GM12892 (cell line): ENCODE measurements at places on chromosomes 12 and 14.
A peak's percentile ranks its signal among the peaks of the same experiment; 100 is the strongest.

GRCh38 chr12:16607906-16608775, 2.2 kb upstream of the LMO3 start:
- DNase-seq, result no peak

- no peak for DNase-seq
These were observed 14.1 kb upstream of the NCOR2 start for GRCh38 chr12:124581307-124582107.

GRCh38 chr12:106769546-106769945, 4.9 kb upstream of the RIC8B start:
- no peak for DNase-seq

DNA sequence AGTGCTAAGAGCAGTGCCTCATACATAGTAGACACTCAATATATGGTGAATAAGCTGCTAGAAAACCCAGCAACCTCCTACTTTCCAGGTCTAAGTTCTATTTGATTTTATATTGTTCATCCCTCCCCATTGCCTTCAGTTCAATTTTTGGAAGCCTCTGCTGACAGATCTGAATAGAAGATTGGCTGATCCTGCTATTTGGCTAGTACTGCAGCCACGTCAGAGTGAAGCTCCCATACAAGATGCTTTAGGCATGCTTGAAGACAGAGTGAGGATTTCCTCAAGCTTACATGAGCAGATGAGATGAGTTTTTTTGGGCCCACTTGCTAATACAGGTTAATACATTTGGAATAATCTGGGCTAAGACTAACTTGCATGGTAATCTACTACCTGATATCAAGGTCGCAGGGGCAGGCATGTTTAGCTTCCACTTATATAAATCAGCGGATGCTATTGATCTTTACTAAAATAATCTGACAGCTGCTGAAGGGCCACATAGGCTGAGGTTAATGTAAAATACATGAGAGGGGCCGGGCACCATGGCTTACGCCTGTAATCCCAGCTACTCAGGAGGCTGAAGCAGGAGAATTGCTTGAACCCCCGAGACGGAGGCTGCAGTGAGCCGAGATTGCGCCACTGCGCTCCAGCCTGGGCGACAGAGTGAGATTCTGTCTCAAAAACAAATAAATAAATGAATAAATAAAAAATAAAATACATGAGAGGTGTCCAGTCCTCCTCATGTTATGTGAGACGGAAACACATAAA, 15.9 kb upstream of the AEBP2 start:
- no peak for DNase-seq

DNA sequence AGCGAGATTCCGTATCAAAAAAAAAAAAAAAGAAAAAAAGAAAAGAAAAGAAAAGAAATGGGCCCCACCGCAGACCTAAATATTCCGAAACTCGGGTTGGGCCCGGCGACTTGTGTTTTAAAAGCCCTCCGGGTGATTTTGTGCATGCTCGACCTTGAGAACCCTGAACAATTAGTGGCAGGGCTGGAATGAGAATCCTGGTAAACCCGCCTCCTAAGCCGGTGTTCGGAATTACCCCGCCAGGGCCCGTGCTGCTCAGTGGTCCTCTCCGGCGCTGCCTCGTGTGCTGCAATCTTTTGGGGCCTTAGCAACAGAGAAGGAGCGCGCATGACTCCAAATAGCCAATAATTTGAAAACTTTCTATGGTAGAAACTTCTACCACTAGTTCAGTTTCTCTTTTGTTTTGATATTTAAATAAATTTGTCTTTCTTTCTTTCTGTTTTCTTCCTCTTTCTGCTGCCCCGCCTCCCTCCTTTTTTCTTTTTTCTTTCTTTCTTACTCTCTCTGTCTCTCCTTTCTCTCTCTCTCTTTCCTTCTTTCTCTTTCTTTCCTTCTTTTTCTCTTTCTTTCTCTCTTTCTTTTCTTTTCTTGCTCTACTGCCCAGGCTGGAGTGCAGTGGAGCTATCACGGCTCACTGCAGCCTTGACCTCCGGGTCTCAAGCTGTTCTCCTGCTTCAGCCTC, 1.5 kb upstream of the GALNT6 start:
- DNase-seq, result peak; percentile 52
